ENCODE measurements at places on chromosomes 5 and 9.

GRCh38 chr9:97561501-97561900, 60.0 kb downstream of the TMOD1 start:
- DNase-seq: no peak

DNA sequence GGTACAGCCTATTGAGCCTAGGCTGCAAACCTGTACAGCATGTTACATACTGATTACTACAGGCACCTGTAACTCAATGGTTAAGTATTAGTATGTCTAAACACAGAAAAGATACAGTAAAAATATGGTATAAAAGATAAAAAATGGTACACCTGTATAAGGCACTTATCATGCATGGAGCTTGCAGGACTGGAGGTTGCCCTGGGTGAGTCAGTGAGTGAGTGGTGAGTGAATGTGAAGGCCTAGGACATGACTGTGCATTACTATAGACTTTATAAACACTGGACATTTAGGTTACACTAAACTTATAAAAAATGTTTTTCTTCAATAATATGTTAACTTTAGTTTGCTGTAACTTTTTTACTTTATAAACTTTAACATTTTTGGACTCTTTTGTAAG, 171.3 kb downstream of the SLC28A3 start:
- no peak for DNase-seq

DNA sequence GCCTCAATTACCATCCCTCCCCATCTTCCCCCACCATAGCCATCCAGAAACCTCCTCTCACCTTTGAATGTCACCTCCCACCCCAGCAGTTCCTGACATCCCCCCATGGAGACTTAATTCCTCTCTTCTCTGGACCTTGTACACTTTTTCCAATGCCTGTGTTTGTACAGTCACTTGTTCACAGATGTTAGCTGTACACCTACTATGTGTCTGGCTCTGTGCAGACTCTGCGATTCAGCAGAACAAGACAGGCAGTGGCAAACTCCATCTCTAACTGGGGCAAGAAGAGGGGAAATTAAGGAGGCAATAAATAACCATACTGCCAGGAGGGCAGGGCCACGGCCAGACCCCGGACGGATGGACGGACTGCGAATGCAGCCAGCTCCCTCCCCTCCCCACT, 29.8 kb upstream of the CRB2 start:
- DNase-seq: no peak

GRCh38 chr5:60208716-60209115, 315.2 kb upstream of the PDE4D start:
- DNase-seq: no peak

DNA sequence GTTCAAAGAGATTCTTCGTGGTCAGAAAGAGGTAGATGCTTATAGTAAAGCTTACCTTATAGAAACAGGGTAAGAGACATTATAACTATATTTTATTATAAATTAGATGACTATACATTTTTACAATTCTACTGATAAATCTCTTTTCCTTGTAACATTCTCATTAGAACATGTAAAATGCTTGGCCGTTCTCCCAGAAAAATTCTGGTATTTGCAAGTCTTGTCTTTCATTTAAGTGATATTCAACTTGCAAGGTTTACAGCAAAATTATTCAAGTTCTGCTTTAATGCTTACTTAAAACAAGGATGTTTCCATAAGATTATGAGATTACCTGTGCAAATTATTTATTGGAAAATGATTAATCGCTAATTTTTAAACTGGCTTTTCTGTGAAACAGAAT, 41.3 kb upstream of the CDH18 start:
- no peak for DNase-seq

DNA sequence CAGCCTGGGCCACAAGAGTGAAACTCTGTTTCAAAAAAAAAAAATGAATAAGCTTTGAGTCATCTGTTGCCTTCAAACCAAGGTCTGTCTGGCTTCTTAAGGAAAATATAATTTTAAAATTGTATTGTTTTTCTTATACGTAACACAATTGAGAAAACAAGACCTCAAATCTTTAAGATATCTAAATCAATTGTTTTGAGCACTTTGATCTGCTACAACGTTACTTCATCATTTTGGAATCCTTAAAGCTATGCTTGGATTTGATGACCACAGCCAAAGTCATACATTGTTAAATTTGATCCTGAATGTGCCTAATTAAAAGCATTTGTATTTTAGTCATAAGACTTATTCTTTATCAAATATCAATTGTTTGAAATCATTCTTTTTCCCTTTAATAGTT, 37.7 kb upstream of the VCAN start:
- DNase-seq: no peak

DNA sequence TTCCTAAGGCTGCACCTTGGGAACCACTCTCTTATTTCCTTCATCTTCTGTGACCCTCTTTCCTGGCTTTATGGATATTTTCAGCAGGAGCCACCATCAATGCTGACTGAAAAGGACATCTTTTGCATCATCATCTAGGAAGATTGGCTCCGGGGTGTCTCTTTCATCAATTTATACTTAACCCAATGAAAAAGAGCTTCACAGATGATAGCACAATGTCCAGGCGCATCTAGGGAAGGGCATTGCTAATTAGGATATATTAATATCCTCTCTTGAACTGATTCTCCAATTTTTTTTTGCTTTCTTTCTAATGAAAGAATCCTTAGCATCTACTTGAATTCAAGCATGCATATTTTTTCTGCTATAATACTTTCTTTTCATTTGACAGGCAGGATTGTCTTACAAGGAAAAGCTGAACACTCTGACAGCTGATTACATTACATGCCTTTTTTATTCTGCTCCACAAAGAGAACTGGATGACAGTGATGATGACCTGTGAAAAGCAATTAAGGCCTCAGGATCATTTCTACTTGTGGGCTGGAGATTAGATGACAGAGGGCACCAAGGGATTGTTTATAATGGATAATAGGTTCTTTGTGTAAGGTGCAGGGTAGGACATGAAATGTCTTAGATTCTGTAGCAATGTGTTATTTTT, 60.2 kb downstream of the PCSK1 start:
- no peak for DNase-seq

DNA sequence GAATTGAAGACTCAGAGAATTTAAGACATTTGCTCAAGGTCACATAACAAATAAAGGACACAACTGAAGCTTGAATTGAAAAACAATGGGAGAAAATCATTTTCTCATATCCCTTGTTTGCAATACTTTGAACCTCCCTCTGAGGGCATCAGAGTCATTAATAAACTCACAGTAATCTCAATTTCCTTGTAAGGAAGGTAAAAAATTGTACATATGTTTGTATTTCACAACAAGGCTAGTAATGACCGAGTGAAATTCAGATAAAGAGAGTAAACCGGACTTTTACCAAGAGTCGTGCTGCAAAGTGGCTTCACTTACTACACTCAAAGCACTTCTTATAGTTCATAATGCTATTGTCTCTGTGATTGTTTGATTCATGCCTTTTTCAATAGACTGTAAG, 665.0 kb downstream of the NR2F1-AS1 start:
- DNase-seq: no peak

DNA sequence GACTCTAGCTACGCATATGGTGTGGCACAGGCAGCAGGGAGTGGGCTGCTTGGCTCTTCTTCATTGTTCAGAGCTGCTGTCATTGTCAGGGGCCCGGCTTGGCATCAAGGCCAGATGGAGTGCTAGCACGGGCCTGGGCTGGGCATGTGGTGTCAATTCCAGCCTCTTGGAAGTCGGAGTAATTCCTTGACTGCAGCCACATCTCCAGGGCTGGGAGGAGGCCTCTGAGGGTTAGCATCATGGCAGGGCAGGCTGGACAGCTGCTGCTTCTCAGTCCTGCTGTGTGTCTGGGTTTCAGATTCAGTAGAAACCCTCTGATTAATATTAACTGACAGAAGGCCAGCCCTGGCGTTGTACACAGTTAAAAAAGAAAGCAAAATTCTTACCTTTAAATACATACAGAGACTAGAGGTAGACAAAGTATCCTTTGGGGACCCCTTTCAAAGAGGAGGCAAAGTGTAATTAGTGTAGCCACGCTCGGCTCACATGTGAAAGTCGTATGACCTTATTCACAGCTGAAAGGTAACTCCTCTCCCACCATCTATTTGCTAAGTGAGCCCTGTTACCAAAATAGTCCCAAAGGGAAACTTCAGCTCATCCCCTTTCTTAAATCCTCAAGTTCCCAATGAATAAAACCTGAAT, 126.4 kb downstream of the DOCK2 start:
- DNase-seq: no peak

DNA sequence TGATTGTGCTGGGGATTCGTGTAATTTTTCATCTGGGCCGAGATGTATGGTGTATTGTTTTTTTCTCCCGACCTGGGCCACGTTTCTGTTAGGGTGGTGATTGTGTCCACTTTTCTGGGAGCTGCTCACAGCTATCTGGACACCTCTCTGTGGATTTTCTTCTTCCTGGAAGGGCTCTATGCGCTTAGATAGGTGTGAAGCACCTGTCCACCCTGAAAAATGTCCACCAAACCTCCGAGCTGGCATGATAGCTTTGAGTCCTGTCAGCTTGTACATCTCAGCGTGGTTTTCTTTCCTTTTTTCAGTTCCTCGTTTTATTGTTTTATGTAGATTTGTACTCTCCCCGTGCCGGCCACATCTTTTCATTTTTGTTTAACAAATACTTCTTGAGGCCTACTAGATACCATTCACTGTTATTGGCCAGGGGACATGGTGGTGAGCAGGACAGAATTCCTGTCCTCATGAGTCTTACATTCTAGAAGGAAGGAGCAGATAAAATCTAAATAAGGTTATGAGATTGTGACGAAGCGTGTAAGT, 1.1 kb downstream of the UGCG start:
- DNase-seq: peak; percentile 77

DNA sequence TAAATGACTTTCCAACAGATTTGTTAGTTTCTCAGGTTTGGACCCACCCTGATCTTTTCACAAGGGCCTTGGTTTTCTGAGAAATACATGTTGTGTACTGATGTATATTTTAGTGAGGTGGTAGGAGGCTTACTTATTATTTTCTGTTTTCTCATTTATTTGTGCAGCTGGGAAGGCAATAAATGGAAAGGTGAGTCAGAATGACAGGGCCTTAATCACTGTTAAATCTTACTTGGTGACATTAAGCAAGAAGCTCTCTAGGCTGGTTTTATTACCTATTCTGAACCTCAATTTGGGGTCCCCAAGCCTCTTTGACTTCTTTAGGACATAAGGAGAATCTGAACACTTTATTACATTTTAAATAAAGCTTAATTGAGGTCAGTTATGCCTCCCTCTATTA, 214.0 kb upstream of the DAB2 start:
- no peak for DNase-seq

- DNase-seq: peak; percentile 4
These were observed 394.8 kb downstream of the CSNK1G3 start for GRCh38 chr5:123906698-123907295.

DNA sequence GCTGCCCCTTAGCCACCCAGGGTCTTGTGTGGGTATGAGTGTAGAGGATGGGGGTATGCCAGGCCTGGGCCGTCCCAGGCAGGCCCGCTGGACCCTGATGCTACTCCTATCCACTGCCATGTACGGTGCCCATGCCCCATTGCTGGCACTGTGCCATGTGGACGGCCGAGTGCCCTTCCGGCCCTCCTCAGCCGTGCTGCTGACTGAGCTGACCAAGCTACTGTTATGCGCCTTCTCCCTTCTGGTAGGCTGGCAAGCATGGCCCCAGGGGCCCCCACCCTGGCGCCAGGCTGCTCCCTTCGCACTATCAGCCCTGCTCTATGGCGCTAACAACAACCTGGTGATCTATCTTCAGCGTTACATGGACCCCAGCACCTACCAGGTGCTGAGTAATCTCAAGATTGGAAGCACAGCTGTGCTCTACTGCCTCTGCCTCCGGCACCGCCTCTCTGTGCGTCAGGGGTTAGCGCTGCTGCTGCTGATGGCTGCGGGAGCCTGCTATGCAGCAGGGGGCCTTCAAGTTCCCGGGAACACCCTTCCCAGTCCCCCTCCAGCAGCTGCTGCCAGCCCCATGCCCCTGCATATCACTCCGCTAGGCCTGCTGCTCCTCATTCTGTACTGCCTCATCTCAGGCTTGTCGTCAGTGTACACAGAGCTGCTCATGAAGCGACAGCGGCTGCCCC, 2.6 kb downstream of the SLC35A4 start:
- no peak for DNase-seq

- DNase-seq: no peak
These were observed 129.1 kb upstream of the VCAN start for GRCh38 chr5:83342465-83342864.

GRCh38 chr5:161545344-161546094, 1.0 kb downstream of the GABRB2 start:
- DNase-seq: no peak

DNA sequence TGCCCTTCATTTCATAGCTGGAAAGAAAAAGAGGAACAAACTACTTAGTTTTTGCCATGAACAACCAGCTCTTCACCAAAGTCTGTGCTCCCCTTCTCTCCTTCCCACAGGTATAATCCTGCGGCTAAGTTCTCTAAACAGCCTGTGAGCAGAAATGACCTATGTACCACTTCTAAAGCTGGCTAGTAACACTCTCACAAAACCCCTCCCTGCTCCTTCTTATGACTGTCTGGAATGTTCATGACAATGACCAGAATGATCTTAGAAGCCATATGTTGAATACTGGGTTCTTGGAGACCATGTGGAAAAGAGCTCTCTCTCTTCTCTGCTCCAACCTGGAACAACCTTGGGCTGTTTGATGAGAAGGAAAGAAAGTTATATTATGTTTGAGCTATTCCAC, 12.9 kb upstream of the AMACR start:
- DNase-seq: no peak

DNA sequence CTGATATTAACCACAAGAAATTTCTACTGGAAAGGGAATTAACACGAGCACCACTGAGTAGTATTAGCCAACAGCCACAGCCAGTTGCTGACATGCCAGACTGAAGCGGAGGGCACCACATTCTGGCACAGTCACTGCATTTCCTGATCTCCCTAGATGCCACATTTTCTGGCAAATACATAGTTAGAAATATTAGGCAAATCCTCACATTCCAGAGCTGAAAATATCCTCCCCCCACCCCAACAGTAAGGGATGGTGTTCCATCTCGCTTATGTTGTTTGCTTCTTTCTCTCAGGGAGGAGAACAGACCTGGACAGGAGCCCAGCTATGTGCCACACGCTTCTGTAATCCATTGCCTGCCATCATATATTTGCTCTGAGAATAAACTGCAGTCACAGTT, 32.8 kb upstream of the MCTP1 start:
- no peak for DNase-seq

GRCh38 chr9:37950561-37950960, 46.6 kb upstream of the SLC25A51 start:
- DNase-seq: no peak

- DNase-seq: no peak
These were observed 16.9 kb downstream of the STK10 start for GRCh38 chr5:172171118-172171517.

GRCh38 chr9:118618084-118618483, 751.2 kb downstream of the BRINP1 start:
- DNase-seq: no peak

GRCh38 chr5:34030048-34030447, 13.0 kb downstream of the C1QTNF3 start:
- DNase-seq: no peak

DNA sequence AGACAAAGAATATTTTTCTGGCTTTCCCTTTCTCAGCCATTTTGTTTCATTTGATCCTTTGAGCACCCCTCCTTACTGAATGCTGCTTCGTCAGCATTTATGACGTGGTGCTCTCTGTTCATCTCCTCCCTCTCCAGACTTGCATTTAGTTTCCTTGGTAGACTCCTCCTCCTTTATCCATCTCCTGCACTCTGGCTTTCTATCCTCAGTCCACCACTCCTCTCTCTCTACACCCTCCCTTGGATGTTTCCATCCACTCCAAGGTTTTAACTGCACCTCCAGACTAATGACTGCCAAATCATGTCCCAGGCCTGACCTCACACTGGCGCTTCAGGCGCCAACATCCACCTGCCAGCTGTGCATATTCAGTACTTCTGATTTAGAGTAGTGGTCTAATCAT, 245.4 kb downstream of the RAB3C start:
- no peak for DNase-seq

- DNase-seq: no peak
These were observed 157.0 kb upstream of the SMIM23 start for GRCh38 chr5:171628633-171628974.

Data from NAMALWA (cell line).